Caki2 (cell line): ENCODE measurements at places on chromosomes 3 and 15. TPM values are rescaled to one million over a fixed set of nuclear protein-coding genes. Genes with fewer than 3 reads are reported as not detected.

DNA sequence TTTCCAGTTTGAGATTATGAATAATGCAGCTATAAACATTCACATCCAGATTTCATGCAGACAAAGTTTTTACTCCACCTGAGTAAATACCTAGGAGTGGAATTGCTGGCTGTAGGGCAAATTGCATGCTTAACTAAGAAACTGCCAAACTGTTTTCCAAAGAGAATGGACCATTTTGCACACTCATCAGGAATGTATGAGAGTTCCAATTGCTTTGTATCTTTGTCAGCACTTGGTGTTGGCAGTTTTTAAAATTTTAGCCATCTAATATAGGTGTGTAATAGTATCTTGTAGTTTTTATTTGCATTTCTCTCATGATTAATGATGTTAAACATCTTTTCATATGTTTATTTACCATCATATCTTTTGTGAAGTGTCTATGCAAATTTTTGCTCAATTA, 40.6 kb upstream of the TRIM59 start:
- DNase-seq = no peak

GRCh38 chr3:67550541-67550940, 103.9 kb downstream of the SUCLG2 start:
- DNase-seq = no peak

Gene PARP15
- total RNA-seq = not detected in 2 replicates

Gene SLC2A2
- not detected in 2 replicates for total RNA-seq

Gene KATNBL1
- 23.1 and 29.0 TPM in 2 replicates for total RNA-seq

Gene SCN11A
- 0.03 TPM in 2 replicates for total RNA-seq

DNA sequence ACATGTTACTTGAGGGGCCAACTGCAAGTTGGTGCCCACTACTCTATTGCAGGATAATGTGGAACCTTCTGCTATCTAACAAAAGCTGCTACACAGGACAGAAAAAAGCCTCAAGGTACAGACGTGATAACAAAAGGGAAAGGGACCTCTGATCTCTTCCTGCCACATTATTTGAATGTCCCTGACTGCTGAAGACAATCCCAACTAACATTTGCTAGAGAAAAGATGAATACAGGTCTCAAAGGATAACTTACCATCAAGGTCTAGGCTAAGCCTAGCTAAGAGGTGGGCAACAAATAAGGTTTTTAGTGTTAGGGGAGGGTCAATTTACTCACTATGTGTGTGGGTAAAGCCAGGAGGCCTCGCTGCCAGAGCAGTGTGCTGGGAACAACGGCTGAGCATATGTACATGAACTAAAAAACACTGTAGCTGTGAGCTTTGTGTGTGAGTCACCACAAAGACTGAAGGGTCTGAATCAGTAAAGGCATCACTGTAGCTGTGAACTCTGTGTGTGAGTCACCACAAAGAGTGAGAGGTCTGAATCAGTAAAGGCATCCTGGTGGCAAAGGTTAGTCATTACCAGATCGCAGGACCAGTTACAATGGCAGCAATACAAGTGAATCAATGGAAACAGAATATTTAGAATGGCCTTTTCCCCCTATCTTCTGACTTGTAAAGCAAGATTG, 111.7 kb downstream of the LMLN start:
- peak; percentile 77 for DNase-seq

DNA sequence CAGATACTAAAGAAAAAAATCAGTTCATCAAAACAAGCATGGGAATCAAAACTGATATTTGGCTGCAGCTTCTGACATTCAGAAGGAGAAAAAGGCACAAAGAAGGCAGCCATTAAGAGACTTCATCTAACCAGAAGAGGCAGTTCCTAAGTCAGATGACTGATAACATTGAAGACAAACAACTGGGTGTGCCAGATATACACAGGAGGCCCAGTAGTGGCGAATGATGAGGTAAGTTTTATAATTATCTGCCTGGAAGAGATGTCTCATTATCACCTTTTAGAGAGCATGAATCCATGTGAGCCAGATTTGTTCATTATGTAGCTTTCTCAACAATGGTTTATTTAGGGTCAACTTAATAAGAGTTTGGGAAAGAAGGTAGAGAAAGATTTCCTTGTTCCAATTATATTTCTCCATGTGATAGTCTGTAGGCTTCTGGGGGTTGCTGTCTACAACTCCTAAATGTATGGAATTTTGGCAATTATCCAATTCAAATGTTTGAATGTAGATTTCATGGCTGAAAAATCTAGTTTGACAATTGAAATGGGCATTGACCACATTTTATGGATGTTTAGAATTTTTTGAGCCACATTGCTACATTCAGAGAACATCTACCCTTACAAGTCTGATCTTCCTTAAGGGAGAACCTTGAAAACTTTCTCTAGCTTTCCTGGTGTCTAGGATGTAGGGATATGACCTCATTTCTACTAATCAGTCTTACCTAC, 50.4 kb upstream of the RASGRF1 start:
- no peak for DNase-seq

DNA sequence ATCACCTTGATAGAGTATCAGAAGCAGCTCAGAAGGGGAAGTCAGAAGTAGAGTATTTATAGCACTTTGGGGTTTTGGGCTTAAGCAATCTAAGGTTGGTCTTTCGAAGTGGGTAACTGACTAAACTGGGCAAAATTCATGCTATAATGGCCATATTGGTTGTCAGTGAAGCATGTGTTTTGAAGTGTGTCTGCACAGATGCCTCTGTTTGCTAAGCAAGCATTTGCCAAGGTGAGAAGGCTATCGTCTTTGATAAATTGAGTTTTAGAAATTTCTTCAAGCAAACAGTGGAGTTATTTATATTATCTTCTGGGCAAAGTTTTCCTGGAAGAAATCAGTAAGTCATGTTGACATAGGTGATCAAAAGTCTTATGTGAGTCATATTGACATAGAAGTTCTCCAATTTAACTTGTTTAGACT, 412.8 kb upstream of the TGFBR2 start:
- no peak for DNase-seq

- no peak for DNase-seq
Observed at GRCh38 chr15:43544266-43544665, 26.9 kb downstream of the MAP1A start.

Gene DAZL
- total RNA-seq = not detected in 2 replicates

GRCh38 chr3:99013777-99014315, 112.4 kb upstream of the DCBLD2 start:
- no peak for DNase-seq

DNA sequence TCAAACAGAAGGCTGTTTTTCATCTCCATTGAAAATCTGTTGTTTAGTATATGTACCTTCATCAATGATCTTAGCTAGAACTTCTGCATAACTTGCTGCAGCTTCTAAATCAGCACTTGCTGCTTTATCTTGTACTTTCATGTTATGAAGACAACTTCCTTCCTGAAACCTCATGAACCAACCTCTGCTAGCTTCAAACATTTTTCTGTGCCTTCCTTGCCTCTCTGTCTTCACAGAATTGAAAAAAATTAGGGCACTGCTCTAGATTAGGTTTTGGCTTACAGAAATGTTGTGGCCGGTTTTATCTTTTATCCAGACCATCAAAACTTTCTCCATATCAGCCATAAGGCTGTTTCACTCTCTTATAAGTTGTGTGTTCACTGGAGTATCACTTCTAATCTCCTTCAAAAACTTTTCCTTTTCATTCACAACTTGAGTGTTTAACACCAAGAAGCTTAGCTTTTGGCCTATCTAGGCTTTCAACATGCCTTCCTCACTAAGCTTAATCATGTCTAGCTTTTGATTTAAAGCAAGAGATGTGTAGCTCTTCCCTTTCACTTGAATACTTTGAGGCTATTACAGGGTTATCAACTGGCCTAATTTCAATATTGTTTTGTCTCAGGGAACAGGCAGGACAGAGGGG, 78.6 kb downstream of the IGSF11 start:
- no peak for DNase-seq

GRCh38 chr3:134029734-134030378, at the start of gene SLCO2A1:
Gene SLCO2A1, minus strand, starts transcription at chr3:134029925. Its CDS starts 123 bp downstream, at chr3:134029802.
- DNase-seq = peak; percentile 9

Gene ITIH3
- total RNA-seq = not detected in 2 replicates

DNA sequence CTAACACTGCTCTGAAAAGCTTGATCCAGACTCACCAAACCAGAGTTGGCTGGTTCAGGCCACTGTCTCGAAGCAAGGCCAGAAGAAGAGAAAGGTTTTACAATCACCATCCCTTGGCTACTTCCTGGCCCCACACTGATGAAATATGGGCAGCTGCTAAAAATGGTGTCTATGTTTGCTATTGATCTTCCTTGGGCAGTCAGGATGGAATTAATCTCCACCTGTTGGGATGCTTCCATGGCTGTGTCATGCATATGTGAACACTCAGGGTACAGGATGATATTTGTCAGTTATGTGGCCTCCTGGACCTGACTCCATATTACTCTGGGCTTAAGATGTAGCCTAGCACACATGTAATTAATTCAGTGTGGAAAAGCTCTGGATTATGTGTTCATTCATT, 61.9 kb downstream of the FRMD4B start:
- DNase-seq = no peak

Gene LMAN1L
- not detected in 2 replicates for total RNA-seq

Gene POLQ
- 1.7 and 3.0 TPM in 2 replicates for total RNA-seq

Gene CLRN1
- total RNA-seq = not detected in 2 replicates

- no peak for DNase-seq
Observed at GRCh38 chr15:94036156-94036555, 195.2 kb upstream of the MCTP2 start.

Gene FAM81A
- total RNA-seq = 1.9 and 4.1 TPM in 2 replicates

Gene PROK2
- total RNA-seq = not detected in 2 replicates

DNA sequence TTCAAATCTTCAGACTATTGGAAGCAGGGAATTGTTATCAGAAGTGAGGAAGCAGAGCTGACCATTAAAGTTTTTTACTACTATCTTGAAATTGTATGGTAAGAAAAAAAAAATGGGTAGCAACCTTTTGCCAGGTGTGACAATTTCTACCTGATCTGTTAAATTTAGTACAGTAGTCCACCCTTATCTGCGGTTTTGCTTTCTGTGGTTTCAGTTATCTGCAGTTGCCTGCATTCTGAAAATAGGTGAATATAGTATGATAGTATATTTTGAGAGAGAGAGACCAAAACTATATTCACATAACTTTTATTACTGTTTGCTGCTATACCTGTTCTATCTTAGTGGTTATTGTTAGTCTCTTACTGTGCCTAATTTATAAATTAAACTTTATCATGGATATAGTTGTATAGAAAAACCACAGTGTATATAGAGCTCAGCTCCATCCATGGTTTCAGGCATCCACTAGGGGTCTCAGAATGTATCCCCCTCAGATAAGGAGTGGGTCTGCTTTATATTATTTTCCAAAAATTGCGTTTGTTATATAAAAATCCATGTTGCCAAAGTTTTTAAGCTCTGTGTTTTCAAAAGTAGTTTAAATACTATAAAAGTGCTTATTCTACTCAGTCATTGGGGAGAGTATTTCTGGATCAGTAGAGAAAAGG, 69.9 kb downstream of the PTPRG start:
- no peak for DNase-seq

DNA sequence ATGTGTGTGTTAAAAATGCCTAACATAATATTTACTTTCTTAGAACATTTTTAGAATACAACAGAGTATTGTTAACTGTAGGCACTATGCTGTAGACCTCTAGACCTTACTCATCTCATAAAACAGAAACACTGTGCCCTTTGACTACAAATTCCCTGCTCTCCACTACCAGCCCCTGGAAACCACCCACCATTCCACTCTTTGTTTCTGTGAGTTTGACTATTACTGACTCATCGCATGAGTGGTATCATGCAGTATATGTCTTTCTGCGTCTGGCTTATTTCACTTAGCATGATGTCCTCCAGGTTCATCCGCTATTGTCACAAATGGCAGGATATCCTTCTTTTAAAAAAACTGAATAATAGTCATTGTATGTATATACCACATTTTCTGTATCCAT, 216.7 kb upstream of the CFAP20DC start:
- DNase-seq = no peak

DNA sequence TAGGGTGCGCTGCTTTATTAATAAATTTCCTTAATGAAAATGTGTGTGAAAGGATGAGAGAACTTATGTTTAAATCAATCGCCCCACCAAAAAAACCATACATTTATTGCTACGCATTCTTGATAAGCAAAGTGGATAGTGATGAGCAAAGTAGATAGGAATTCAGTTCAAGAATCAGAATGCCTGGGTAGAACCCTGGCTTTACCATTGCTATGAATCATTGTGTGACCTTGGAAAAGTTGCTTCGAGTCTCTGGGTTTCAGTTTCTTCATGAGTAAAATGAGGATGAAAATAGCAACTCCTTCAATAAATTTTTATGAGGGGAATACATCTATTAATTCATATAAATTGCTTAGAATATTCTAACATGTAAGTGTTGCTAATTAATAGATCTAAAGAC, 2.6 kb upstream of the ALCAM start:
- DNase-seq = no peak

Gene GPX1
- total RNA-seq = 420 and 481 TPM in 2 replicates

Gene GPR176
- total RNA-seq = 8.1 and 9.6 TPM in 2 replicates

- peak; percentile 83 for DNase-seq
Observed at GRCh38 chr3:23159929-23160328, 43.2 kb upstream of the UBE2E2 start.

- peak; percentile 98 for DNase-seq
Observed at GRCh38 chr3:190345027-190345821, 23.0 kb upstream of the CLDN1 start.

DNA sequence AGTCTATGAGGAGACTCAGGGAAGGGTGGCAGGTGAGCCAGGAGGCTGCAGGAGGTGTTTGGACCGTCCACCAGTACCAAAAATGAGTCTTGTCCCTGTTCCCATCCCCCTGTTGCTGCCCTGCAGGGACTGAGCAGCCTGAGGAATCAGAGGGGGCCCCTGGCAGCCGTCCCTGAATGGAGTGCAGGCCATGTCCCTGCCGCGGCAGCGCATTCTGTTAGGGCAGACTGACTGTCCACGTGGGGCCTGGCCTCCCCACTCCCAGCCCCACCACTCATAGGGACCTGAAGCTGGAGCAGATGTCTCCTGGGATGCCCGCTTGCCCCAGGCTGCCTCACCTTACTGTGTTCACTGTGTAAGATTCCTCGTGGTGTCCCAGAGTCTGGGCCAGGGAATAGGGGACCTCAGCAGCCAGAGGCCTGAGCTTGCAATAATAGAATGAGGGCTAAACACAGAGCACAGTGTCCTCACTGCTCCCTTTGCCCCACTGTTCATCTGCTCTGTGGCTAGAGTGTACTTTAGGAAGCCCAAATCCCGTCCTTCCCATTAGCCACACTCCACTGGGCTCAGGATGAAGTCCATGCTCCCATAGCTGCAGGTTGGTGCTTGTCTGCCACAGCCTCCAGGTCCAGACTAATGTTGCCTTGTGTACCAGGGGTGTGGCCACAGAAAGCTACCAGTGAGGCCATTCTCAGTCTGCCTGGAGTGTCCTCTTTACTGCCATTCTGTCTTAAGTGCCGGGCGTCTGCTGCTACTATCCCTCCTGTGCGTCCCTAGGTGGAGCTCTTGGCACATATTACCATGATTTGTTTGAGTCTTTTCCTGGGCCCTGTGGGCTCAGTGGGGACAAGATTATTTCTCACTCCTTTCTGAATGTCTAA, 63.2 kb downstream of the HCN4 start:
- DNase-seq = peak; percentile 52

Gene MYEF2
- 21.8 and 36.1 TPM in 2 replicates for total RNA-seq
